ENCODE measurements at places on chromosomes 7 and 10.

- DNase-seq, result no peak
Measured at GRCh38 chr10:104893701-104894100, 252.6 kb downstream of the SORCS3 start.

GRCh38 chr10:58326967-58327381, 7.8 kb upstream of the UBE2D1 start:
- DNase-seq, result no peak

GRCh38 chr10:65798133-65798532, 1127.7 kb upstream of the LRRTM3 start:
- DNase-seq, result no peak

- no peak for DNase-seq
Measured at GRCh38 chr10:106740-107139, 28.5 kb upstream of the ZMYND11 start.

DNA sequence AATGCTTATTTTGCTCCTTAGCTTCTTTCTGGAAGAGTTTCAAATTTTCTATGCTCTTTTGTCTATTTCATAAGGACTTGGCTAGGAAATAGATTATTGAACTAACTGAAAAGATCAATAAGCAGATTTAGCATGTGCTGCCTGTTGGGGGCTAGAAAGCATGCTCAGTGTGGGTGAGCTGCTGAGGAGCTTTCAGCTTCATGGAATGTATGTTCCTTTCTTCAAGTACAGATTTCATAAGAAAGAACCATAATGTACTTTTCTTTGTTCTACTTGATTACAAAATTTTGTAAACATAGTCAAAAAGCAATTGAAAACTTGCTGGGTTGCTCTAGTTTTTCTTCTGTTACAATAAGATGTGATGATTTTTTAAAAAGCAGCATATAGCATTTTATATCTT, 73.8 kb downstream of the TAF3 start:
- no peak for DNase-seq

- DNase-seq, result no peak
Measured at GRCh38 chr7:27154369-27154768, 2.0 kb upstream of the HOXA3 start.
